Prostate gland (tissue), 2 donors: ENCODE measurements at places on chromosomes 12 and 14. TPM values are rescaled to one million over a fixed set of nuclear protein-coding genes. Genes with fewer than 3 reads are reported as not detected.

Gene ADCY4
- total RNA-seq = 28.7 TPM

DNA sequence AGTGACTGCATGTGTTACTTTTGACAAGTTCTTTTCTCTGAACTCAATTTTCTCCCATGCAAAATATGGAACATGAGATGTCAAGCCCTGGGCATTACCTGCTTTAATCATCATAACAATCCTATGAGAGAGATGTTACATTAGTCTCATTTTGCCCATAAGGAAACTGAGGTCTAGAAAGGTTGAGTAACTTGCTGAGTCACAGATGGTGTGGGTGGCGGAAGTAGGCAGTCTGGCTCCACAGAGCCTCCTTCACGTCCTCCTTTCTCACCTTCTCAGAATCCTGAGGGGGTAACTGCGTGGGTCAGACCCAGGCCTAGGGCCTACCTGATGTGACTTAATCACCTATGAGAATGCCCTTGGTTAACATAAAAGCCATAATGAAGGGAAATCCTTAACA is 50.7 kb downstream of the TMTC1 start:
- H3K36me3 ChIP-seq = no peaks in the 10 kb centered on the region
- no peak for DNase-seq
- no peak overlapping the region for H3K27ac ChIP-seq
- no peak overlapping the region for H3K4me3 ChIP-seq
- H3K27me3 ChIP-seq = no peaks in the 10 kb centered on the region

DNA sequence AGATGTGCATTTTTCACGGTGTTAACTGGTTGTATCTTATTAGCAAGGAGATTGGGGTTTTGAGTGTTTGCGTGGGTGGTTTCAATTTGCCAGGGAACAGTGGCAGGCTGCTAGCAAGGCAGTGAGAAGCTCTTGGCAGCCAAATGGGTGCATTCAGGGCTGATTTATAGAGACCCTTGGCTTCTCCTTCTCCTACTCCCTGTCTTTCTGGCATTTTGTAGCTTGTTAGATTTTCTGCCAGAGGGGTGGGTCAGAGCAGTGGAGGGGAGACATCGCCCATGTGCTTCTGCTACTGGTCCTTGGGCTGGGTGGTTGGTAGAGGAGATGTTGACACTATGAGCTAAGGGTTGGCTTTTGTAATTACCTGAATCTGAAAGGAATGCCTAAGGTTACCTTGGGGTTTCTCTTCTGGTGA is 9.6 kb downstream of the CALM1 start:
- peaks cover 13% of the 10 kb centered on the region for H3K36me3 ChIP-seq
- no peak overlapping the region for H3K4me3 ChIP-seq
- H3K27me3 ChIP-seq = no peaks in the 10 kb centered on the region

DNA sequence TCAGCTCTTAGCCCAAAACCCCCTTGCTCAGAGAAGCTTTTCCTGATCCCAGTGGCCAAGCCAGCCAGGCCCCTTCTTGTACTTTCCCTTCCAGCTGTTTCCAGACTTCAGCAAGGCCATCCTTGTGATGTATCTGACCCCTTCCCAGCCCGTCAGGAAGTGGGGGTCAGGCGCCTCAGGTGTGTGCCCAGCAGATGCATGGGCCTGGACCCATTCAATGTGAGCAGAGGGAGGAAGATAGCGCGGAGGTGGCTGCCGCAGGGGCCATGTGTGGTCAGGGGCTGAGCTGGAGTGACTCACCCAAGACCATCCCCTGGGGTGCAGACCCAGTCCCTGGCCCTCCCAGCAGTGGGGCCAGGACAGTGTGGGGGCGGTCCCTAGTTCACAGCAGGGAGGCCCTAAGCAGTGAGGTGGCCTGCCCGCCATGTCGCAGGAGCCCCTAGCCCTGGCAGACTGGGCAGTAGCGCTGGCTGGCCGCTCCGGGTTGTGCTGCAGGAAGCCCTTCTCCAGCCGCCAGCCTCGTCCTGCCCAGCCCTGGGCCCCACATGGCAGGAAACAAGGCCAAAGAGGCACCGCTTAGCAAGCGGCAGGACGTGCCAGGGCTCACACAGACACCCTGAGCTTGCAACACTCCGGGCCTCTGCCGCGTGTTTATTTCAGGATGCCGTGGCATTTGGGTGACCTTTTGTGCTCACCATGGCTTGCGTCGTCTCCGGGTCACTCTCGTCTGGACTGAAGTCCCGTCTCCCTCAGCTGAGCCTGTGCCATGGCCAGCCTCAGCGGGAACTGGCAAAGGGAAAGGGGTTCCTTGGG is 12.0 kb downstream of the ADSS1 start:
- no peak overlapping the region for H3K4me3 ChIP-seq
- peak overlapping the region; percentile 44 for H3K27ac ChIP-seq
- no peaks in the 10 kb centered on the region for H3K36me3 ChIP-seq
- no peak for DNase-seq

- H3K36me3 ChIP-seq = peaks cover 6% of the 10 kb centered on the region
- H3K27me3 ChIP-seq = no peaks in the 10 kb centered on the region
- H3K4me1 ChIP-seq = no peaks in the 10 kb centered on the region
- no peak overlapping the region for H3K27ac ChIP-seq
- DNase-seq = no peak
Observed at GRCh38 chr14:90281756-90282155, 25.4 kb downstream of the PSMC1 start.

- no peak overlapping the region for H3K27ac ChIP-seq
- no peak overlapping the region for H3K4me3 ChIP-seq
- H3K36me3 ChIP-seq = no peaks in the 10 kb centered on the region
- no peak for DNase-seq
- no peaks in the 10 kb centered on the region for H3K27me3 ChIP-seq
Observed at GRCh38 chr14:101126731-101127130, 223.2 kb upstream of the RTL1 start.

Gene SYCP3
- total RNA-seq = not detected

DNA sequence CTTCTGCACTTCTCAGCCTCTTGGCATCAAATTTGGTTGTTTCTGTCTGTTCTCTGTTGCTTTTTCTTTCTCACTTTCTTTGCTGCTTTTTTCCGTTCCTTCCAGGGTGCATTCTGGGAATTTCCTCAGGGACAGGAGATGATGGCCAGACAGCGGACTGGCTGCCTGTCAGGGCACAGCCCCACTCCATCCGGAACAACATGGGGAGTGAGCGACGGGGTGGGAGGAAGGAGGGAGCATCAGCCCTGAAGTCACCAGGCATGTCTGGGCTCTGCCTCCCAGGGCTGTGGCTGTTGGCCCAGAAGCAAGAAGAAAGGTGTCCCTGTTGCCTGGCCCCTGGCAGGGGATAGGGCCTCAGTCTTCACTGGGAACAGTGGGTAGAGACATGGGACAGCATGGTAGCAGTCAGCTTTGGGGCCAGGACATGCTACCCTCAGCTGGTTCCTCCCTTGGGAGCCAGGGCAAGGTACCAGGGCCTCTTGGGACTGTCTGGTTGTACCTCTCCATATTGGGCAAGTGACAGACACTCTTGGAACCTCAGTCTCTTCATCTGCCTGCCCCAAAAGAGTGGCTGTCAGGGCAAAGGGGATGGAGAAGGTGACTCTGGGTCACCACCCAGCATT is 8.6 kb downstream of the PGF start:
- H3K36me3 ChIP-seq = no peaks in the 10 kb centered on the region
- no peaks in the 10 kb centered on the region for H3K27me3 ChIP-seq
- H3K4me1 ChIP-seq = no peaks in the 10 kb centered on the region

Gene DCN
- total RNA-seq = 104 TPM

GRCh38 chr14:22536853-22537338 is 52.1 kb downstream of the DAD1 start:
- H3K4me1 ChIP-seq = no peaks in the 10 kb centered on the region
- peak; percentile 64 for DNase-seq
- no peaks in the 10 kb centered on the region for H3K27me3 ChIP-seq
- no peak overlapping the region for H3K4me3 ChIP-seq

Gene SERPINA1
- total RNA-seq = 4.9 TPM

DNA sequence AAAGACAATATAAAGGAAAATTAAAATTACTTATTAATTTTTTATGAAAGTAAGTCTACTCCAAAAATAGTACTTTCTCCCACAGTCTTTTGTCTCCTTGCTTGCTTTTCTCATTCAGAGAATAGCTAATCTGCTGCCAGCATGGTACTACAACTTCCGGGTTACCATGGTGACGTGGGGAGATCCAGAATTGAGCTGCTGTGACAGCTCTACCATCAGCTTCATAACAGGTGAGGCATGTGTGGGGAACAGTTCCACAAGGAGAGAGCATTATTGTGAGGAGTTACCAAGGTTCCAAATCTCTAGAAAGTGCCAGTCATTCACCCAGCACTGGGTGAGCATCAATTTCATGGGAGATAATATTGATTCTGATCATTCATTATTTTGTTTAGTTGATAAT is 197.8 kb downstream of the PTPRO start:
- no peaks in the 10 kb centered on the region for H3K27me3 ChIP-seq
- no peak for DNase-seq
- H3K36me3 ChIP-seq = no peaks in the 10 kb centered on the region
- H3K27ac ChIP-seq = no peak overlapping the region
- no peaks in the 10 kb centered on the region for H3K4me1 ChIP-seq

DNA sequence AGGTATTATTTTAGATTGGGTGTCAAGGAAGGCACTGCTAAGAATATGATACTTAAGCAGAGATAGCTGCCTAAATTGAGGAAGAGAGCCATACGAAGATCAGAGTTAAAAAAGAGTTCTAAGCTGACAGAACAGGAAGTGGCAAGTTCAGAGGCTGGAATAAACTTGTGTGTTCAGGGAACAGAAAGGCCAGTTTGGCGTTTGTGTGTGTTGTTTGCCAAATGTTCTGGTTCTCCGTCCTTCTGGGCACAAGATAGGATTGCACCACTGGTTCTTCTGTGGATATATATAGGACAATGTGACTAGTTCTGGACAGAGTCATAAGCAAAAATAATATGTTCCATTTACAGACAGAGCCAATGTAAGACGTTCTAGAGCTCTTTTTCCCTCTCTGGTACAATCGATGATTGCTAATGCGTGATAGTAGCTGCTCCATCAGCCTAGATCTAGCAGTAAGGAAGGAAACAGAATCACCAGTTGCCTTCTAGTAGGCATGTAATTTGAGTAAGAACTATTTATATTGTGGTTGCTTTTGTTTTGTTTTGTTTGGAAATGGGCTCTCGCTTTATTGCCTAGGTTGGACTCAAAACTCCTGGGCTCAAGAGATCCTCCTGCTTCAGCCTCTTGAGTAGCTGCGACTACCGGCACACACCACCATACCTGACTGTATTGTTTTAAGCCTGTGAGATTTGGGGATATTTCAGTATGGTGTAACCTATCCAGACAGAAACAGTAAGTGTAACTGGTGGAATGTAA is 7.4 kb downstream of the BBS10 start:
- H3K4me3 ChIP-seq = no peak overlapping the region
- no peaks in the 10 kb centered on the region for H3K27me3 ChIP-seq
- H3K36me3 ChIP-seq = no peaks in the 10 kb centered on the region
- no peaks in the 10 kb centered on the region for H3K4me1 ChIP-seq

- peak overlapping the region; percentile 9 for H3K4me3 ChIP-seq
- DNase-seq = no peak
- H3K4me1 ChIP-seq = no peaks in the 10 kb centered on the region
- peaks cover 4% of the 10 kb centered on the region for H3K27me3 ChIP-seq
- H3K36me3 ChIP-seq = no peaks in the 10 kb centered on the region
- H3K27ac ChIP-seq = no peak overlapping the region
Observed at GRCh38 chr12:84911271-84912197, 1.1 kb downstream of the SLC6A15 start.

Gene TEX52
- total RNA-seq = 0.85 TPM

- H3K4me1 ChIP-seq = no peaks in the 10 kb centered on the region
- DNase-seq = no peak
- no peaks in the 10 kb centered on the region for H3K36me3 ChIP-seq
- no peaks in the 10 kb centered on the region for H3K27me3 ChIP-seq
Observed at GRCh38 chr12:43131301-43131700, 420.7 kb downstream of the ADAMTS20 start.

GRCh38 chr14:88168498-88169165 is 154.4 kb downstream of the KCNK10 start:
- no peaks in the 10 kb centered on the region for H3K27me3 ChIP-seq
- DNase-seq = no peak
- H3K4me1 ChIP-seq = no peaks in the 10 kb centered on the region
- no peak overlapping the region for H3K4me3 ChIP-seq

Gene AMDHD1
- total RNA-seq = 2.2 TPM

GRCh38 chr14:32136027-32136825 is 59.1 kb downstream of the ARHGAP5 start:
- no peak overlapping the region for H3K4me3 ChIP-seq
- H3K36me3 ChIP-seq = no peaks in the 10 kb centered on the region
- H3K4me1 ChIP-seq = no peaks in the 10 kb centered on the region
- no peak for DNase-seq
- H3K27ac ChIP-seq = no peak overlapping the region
- H3K27me3 ChIP-seq = no peaks in the 10 kb centered on the region

DNA sequence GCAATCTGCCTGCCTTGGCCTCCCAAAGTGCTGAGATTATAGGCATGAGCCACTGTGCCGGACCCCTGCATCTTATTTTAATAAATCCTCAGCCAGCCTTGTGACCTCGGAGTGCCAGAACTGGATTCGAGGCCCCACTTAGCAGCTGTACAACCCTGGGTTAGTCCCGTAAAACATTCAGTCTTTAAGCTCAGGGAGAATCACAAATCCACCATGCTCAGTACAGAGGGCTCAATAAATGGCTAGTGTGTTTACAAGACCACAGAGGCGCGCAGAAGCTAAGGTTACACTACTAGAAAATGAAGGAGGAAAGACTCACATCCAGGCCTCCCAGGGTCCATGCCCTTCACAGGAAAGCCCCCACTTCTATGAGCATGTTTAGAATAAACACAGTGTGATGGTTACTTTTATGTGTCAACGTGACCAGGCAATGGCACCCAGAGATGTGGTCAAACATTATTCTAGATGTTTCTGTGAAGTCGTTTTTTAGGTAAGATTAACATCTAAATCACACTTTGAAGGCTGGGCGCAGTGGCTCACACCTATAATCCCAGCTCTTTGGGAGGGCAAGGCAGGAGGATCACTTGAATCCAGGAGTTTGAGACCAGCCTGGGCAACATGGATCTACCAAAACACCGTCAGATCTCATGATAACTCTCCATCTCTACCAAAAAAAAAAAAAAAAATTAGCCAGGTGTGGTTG is 55.3 kb downstream of the CLMN start:
- peaks cover 6% of the 10 kb centered on the region for H3K4me1 ChIP-seq
- no peak for DNase-seq
- no peak overlapping the region for H3K4me3 ChIP-seq
- no peaks in the 10 kb centered on the region for H3K36me3 ChIP-seq
- H3K27ac ChIP-seq = peak overlapping the region; percentile 51

DNA sequence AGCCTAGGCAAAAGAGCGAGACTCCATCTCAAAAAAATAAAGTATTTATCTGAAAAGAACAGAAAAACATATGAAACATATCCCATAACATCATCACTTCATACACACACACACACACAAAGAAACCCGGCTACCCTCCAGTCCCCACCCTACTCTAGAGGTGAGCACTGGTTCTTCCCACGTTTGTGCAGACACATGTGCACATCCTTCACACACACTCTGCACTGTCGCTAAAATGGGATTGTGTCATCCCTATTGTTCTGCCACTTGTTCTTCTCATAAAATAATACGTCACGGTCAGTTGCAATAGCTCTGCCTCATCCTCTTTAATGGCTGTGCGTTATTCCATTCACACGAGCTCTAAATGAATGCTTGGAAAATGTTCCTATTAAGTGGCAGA is 85.9 kb upstream of the ANO2 start:
- H3K4me3 ChIP-seq = no peak overlapping the region
- no peaks in the 10 kb centered on the region for H3K36me3 ChIP-seq
- H3K27me3 ChIP-seq = no peaks in the 10 kb centered on the region
- DNase-seq = no peak
- no peak overlapping the region for H3K27ac ChIP-seq

- no peaks in the 10 kb centered on the region for H3K4me1 ChIP-seq
- no peak overlapping the region for H3K4me3 ChIP-seq
- no peaks in the 10 kb centered on the region for H3K36me3 ChIP-seq
- no peaks in the 10 kb centered on the region for H3K27me3 ChIP-seq
Observed at GRCh38 chr12:52432559-52433207, 1.5 kb downstream of the KRT75 start.
